Stimulated activated CD4-positive, alpha-beta T cell treated with anti-CD3 and anti-CD28 coated beads, Interleukin-12 subunit alpha, Interleukin-12 subunit beta, amount 100 ng/mL, for 24 hours (primary cell): ENCODE measurements at places on chromosomes 7 and 10.

DNA sequence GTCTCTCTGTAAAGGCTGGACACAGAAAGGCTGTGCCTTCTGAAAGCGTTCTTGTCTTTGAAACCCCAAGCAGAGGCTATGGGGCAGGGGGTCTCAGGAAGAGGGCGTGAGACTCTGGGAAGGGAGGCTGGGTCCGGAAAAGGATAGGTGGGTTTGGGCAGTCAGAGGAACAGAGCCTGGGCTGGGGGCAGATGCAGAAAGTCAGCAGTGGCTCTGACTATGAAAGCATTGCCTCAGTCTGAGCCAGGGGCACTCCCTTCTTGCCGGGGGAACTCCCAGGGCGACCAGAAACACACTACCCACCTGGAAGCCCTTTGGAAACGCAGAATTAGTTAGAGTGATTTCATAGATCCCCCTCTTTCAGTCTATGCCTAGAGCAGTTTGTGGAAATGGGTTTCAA lies 72.0 kb downstream of the VWA2 start:
- DNase-seq: no peak

- no peak for DNase-seq
Observed at GRCh38 chr7:87204933-87205332, 14.6 kb downstream of the TMEM243 start.

- DNase-seq: no peak
Observed at GRCh38 chr7:128701062-128701785, 29.1 kb downstream of the GARIN1A start.

- DNase-seq: no peak
Observed at GRCh38 chr10:767211-767610, 77.7 kb upstream of the DIP2C start.

- DNase-seq: no peak
Observed at GRCh38 chr10:100182281-100182680, 3.5 kb downstream of the ERLIN1 start.

GRCh38 chr10:62000726-62001125 lies 99.2 kb downstream of the ARID5B start:
- no peak for DNase-seq

- DNase-seq: no peak
Observed at GRCh38 chr7:131844369-131844768, 287.9 kb upstream of the PODXL start.

DNA sequence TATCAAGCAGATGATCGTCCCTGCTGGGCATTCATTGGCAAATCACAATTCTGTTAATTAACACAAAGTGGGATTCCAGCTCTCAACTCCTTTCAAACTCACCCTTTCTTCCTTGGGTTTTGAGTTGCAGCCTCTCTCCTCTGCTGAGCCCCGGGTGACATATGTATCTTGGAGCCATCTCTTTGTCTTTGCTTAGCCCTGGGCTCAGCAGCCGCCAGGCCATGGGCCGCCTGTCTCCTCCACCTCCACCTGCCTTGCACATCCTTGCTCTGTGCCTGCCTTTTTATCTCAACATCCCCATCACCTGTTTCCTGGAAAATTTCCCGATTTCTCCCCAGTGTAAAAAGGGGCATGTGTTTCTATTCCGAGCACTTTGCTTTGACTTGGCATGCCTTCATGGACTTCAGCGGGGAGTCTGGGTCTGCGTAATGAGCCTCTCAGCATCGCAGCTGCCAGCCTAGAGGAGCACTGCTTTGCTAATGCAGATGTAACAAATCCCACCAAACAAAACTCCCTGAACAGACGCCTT lies 141.3 kb upstream of the AGK start:
- DNase-seq: no peak

DNA sequence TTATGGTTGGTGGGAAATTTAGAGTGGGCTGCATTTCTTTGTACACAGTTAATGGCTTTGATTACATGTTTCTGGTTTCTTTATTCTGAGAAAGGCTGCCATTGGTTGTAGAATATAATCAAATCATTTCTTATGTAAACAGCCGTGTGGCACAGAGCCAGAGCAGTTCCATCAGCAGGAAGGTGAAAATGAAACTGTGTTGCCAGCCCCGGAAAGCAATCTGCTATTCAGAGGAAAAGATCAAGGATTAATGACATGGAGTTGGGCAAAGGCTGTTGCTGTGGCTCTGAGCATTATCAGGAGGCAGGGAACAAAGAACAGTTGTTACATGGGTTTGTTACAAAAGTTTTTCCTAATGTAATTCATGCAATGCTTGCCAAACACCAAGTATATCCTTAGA lies 74.2 kb upstream of the ZNF716 start:
- no peak for DNase-seq

GRCh38 chr7:116395141-116395791 lies 104.3 kb upstream of the CAV2 start:
- DNase-seq: no peak

DNA sequence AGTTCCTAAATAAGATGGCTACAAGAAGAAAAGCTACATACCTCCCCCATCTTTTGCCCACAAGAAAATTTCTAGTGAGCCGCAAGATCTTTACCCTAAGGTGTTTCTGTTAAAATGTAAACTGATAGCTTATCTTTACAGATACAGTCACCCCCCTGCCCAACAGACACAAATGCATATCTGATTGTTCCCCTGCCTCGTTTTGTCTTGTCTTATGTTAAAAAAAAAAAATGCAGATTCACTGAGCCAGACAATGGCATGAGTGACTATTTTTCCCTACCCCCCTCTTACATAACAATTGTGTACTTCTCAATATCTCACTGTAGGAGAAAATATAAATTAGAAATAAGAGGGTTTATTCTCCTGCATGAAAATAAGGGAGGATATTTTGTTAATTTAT lies 8.5 kb downstream of the ZNF138 start:
- DNase-seq: no peak

- DNase-seq: no peak
Observed at GRCh38 chr7:157652954-157653826, 316.4 kb downstream of the DNAJB6 start.

- DNase-seq: no peak
Observed at GRCh38 chr10:1499359-1499957, 237.9 kb downstream of the ADARB2 start.

GRCh38 chr7:134844200-134844599 lies 64.8 kb downstream of the CALD1 start:
- DNase-seq: no peak

- DNase-seq: no peak
Observed at GRCh38 chr10:85433248-85433647, 933.3 kb downstream of the GRID1 start.

DNA sequence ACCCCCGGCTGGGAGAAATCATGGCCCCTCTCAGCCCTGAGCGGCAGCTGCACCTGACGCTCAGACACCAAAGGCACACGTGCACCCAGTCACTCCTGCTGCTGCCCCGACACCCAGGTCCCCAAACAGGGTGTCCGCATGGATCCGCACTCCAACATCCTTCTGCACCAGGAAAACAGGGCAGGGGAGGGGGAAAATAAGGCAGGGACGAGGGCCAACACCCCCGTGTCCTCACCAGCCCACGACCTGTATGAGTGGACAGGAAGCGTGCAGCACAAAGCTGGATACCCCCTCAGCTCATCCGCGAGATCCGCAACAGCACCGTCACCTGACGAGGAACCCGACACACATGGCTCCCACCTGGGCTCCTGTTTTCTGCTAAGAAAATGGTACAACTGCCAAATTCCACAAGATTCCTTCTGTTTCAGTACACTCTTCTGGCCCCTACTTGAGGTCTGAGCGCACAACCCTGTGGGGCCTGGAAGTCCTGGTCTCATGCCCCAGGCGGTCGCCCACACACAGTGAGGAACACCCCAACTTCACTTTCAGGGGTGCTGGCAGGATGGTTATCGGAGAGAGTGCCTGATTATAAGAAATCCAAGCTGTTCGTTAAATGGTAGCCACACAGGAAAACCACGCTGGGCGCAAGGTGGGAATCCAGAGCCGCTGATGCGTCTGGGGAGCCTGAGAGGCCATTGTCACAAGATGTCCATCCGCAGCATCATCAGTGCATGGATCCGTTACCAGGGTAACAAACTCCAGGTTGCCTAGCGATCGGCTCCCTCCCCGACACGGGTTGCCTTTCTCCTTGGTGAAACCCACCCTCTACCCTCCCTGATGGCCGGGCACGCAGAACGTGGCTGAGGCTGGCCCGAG lies 63.6 kb downstream of the ZRANB1 start:
- DNase-seq: no peak

DNA sequence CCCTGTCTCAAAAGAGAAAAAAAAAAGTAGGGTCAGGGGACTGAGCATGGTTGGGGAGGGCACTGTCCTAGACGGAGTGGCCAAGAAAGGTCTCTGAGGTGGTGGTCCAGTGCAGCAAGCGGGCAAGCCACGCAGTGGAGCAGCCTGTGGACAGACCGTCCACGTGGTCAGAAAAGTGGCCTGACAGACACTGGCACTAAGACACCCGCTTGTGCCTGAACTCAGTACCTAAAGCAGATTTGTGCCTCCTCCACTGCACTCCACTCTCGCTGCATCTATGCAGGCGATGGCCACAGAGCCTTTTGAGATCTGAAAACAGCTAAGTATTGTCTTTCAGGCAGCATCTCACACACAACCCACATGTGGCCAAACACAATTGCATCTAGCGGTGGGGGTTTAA lies 8.8 kb downstream of the ASB10 start:
- no peak for DNase-seq

DNA sequence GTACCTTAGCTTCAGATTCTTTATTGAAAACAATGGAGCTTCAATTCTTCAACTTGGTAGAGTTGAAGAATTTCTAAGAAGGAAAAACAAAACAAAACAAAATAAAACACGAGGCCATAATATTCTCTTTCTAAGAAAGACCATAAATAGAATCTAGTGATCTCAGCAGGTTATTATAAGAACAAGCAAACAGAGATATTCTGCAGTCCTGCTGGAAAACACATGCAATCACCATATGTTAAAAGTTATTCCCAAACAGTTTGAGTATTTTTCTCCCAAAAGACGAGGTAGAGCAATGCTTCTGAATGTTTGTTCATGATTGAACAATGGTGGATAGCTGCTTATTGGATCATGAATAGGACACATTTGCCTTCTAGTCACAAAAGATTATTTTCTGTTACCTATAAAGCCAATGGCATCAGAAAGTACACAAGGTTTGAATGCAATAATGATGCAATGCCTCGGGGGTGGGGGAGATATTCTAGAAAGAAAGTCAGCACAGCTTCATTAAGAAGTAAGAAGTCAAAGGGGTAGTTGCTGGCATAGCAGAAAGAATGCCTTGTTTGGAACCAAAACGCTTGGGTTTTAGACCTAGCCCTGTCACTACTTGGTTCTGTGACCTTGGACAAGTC lies 59.3 kb downstream of the CREB3L2 start:
- DNase-seq: no peak

DNA sequence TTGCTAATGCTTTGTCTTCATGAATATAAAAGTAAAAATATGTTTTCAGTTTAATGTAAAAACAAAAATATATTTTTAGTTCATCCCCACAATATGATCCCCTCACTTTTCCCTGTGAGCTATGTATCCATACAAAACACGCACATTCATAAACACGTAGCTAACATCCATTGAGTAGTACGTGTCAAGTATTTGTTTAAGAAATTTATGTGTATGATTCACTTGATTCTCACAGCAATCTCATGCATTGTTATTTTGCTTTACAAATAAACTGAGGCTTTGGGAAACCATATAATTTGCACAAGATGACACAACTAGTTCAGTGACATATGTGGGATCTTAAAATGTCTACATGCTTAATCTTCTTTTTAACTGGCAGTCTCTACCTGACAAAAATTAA lies 329.6 kb upstream of the SEMA3C start:
- no peak for DNase-seq

- no peak for DNase-seq
Observed at GRCh38 chr10:133452453-133452852, 1.3 kb upstream of the SCART1 start.

DNA sequence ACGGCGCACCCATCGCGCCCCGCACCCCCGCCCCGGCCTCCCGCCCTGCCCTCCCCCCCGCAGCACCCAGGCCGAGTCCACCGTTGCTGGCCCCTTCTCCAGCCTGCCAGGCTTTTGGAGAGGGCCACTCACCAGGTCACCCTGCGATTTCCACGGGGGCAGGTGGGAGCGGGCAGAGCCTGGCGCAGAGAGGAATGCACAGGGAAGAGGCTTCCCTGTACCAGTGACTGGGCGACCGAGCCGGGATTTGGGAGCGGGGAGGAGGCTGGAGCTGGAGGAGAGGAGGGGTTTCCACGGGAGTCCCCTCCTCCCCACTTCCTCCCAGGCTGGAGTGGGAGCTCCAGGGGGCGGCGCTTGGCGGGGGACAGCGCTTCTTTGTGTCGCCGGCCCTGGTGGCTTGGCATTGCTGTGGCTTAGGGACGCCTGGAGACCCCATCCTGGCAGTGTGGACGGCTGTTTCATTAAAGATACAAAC lies 19.3 kb downstream of the TCAF1 start:
- DNase-seq: no peak

DNA sequence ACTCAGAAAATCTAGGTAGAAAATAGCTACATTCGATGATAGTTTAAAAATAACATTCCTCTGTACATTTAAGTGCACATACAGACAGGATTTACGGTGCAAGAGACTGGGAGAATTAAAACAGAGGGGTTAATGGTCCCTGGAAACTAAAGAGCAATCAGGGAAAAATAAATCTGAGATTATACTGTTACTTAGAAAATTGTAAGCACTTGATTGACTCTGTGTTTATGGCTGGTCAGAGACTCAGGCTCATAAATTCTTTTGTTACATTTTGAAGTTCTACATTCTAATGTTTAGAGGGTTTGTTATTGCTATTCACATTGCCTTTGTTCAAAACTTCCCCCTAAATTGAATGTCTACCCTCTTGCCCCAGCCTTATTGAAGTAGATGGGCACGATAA lies 54.4 kb downstream of the CDCA7L start:
- DNase-seq: no peak

DNA sequence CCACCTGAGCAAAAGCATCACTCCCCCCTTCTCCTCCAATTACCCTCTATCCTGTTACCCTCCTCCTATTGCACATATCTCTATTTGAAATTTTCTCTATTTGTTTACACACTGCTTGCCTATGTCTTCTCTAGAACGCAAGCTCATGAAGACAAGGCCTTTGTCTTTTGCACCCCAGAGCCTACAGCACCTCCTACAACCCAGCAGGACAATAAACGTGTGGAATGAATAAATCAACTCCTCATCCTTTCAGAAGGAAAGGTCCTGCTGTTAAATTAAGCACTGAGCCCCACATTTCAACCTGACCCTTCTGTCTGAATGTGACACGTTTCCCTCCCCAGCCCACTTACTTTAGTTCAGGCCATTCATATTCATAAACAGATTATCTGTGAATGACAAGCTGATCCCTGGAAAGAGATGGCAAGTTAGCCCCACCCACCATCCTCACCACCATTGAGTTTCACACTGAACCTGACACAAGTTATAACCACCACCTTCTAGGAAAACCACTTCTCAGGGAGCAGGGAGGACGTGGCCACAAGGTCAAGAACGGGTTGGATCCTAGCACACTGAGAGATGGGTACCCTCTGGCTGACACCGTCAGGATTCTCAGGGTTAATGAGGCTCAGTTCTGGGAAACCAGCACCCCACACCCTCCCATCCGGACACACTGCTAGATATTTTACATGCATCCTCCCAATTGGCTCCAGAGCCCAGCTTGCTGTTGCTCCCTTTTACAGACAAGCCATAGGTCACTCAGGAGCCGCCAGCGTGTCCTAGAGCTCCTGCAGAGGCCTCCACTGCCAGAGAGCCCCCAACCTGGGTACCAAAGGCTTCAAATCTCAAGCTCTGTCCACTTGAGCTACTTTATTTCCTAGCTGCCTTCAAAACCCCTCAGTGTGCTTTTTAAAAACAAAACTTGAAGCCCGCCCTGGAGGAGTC lies 934 bp downstream of the PRTFDC1 start:
- DNase-seq: peak; percentile 8
